T47D (cell line): ENCODE measurements at places on chromosomes 1 and 21.
A peak's percentile ranks its signal among the peaks of the same experiment; 100 is the strongest.

DNA sequence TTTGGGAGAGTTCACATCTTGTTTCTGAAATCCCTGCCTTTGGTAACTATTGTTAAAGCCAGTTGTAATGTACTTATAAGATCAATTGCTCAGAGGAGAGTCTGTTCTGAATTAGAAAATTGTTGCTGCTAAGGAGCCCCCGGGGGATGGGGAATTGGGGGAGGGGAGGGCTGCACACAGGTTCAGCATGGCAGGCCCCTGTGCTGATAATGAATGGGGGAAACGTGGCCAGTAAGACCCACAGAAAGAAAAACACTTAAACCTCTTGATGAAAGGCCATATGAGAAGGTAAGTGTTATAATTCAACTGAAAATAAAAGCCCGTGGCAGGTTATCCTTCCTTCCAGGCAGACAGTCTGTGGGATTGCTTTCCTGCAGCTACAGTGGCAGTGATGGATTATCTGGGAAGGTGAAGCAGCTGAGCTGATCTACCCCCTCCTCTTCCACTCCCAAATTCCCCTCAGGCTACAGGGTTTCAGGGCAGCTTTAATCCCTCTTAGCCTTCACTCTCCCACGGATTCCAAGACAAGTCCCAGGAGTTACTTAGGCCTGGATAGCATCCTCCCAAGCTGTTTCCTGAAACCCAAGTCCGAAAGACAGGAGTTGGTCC lies 398.8 kb downstream of the TBX15 start:
- no peak for DNase-seq

DNA sequence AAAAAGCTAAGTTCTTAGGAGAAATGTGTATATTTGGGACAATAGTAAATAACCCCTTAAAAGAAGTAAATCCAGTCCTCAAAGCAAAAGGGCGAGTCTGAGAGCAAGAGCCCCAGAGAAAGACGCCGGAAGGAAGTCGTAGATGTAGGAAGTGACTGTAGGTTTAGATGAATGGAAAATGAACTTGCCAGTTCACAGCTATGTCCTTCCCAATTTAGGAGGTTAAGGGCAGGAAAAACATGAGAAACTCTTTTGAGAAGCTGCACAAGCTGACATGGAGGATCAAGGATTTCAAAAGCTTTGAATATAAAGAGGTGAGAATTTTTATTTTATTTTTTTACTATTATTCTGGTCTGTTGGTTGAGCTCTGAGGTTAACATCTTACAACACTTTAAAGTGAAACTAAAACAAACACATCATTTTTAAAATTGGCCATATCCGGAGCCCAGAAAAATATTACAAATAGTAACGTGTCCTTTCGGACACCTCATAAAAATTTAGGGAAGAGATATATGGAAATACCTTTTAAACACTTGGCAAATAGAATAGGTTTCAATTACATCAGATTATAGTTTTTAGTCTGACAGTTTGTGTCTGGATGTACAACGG lies 1178.6 kb downstream of the MRPL39 start:
- no peak for DNase-seq

DNA sequence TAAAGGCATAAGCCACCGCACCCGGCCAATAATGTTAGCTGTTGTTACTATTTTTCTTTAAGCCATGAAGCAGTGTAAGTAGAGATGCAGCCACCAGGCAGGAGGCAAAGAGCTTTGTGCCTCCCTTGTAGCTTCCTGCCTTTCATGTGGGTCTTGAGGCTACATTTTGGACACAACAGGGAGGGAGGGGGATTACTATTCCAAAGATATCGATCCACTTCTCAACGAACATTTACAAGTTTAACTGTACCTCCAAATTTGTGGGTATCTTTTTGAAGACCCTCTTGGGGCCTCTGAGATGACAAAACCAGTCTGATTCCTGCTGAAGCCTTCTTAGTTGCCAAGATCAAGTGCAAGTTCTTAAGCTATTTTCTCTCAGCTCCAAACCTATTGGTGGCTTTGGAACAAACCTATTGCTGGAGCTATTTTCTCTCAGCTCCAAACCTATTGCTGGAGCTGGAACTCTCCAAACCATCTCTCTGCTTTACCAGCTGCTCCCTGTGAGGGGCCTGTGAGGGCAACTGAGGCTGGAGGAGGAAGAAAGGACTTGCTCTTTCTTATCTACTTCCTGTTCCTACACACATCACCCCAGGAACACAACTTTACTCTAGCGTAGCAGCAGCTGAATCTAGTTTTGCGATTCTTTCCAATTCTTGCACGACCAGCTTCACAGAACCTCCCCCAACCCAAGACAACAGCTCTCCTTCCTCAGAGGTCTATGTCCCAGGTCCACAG lies 16.1 kb upstream of the RCAN3 start:
- no peak for DNase-seq

GRCh38 chr1:54324251-54325140 lies 81.7 kb downstream of the SSBP3 start:
- DNase-seq = no peak

- DNase-seq = peak; percentile 32
These were observed 119.8 kb upstream of the SPAG17 start for GRCh38 chr1:118304722-118305359.
